ENCODE measurements at places on chromosomes 2 and 18.

GRCh38 chr18:55996717-55997116, 408.7 kb upstream of the TCF4 start:
- no peak overlapping the region for H3K27ac ChIP-seq
- DNase-seq, result no peak
- no peaks in the 10 kb centered on the region for H3K36me3 ChIP-seq
- no peaks in the 10 kb centered on the region for H3K27me3 ChIP-seq

DNA sequence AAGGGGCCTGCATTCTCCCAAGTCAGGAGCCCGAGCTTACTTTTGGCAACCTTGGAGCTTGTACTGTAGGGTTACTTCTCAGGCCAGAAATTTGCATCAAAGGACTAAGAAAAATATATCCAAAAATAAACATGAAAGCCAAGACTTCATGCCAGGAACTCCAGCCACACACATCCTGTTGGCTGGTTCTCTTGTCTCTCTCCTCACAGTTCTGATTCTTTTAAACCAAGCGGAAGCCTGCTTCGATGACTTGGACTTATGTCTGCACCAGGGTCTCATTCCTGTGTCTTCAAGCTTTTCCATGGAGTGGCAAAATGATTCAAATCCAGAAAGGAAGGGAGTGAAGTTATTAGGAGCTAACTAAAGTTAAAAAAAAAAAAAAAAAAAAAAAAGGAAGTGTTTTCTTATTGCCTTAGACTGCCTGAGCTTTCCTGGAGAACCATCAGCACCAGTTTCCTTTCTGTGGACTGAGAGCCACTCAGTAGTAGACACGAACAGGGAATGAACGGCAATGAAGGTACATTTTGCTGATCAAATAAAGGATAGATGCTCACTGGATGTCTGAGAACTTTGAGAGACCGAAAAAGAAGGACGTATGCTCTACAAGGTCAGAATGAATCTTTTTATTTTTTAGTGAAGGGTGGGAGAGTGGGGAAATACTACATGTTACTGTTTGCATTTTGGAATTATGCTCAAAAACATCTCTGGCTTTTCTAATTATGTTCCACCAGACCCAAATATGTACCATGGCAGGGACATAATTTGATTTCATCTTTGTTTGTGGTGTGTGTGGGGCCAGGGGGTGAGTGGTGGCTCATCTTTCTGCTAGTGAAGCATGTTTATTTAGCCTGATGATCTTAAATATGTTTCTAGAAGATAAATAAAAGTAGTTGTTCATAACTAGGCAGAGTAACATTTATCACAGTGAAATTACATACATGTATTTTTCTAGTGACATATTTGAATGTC, 86.0 kb downstream of the RAPGEF4 start:
- no peak overlapping the region for H3K4me3 ChIP-seq
- no peaks in the 10 kb centered on the region for H3K36me3 ChIP-seq
- DNase-seq, result no peak
- H3K27me3 ChIP-seq, result no peaks in the 10 kb centered on the region
- H3K4me1 ChIP-seq, result no peaks in the 10 kb centered on the region

DNA sequence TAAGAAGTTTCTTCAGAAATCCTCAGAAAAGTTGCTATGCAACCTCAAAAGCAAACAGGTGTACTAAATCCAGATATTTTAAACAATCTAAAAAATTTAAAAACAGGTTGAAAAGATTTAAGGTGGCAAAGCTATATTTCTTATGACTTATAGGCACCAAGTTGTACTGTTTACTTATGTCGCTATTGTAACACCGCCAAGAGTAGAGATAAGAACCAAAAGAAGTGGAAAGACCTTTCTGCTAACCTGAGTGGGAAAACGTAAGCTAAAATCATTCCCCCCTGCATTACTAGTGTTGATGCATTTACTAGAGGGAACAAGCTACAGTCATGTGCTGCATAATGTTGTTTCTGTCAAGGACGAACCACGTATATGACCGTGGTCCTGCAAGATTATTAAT, 83.1 kb downstream of the TRIP12 start:
- H3K27ac ChIP-seq, result no peak overlapping the region
- H3K36me3 ChIP-seq, result peaks cover 23% of the 10 kb centered on the region
- DNase-seq, result no peak
- H3K27me3 ChIP-seq, result no peaks in the 10 kb centered on the region

GRCh38 chr2:62404913-62405312, 101.1 kb downstream of the TMEM17 start:
- H3K27me3 ChIP-seq, result no peaks in the 10 kb centered on the region
- no peaks in the 10 kb centered on the region for H3K4me1 ChIP-seq
- no peak overlapping the region for H3K4me3 ChIP-seq
- DNase-seq, result no peak
- H3K36me3 ChIP-seq, result no peaks in the 10 kb centered on the region

DNA sequence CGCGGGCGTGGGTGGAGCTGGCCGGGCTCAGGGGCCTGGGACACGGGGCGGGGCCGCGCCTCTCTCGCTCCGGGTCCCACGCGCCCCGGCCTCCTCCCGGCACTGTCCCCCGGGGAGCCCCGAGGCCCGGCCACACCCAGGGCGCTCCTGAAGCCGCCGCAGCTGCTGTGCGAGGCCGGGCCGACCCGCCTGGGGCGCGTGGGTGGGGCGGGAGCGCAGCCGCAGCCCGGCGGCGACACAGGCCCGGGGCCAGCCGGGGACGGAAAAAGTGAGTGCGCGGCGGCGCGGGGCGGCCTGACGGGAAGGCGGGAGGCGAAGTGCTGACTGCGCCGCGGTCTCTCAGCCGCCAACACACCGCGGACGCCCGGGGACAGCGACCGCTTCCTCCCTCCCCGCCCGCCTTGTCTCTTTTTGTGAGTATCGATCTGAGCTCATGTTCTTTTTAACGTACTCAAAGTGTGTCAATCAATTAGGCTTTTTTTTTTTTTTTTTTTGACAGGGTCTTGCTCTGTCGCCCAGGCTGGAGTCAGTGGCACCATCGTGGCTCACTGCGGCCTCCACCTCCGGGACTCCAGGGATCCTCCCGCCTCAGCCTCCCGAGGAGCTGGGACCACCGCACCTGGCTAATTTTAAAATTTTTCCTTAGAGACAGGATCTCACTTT, 14.5 kb downstream of the PDCD1 start:
- peak overlapping the region; percentile 49 for H3K4me3 ChIP-seq
- H3K36me3 ChIP-seq, result no peaks in the 10 kb centered on the region
- no peaks in the 10 kb centered on the region for H3K27me3 ChIP-seq
- DNase-seq, result peak; percentile 34

GRCh38 chr2:67880291-67880761, 182.5 kb downstream of the C1D start:
- no peak for DNase-seq
- peaks cover 7% of the 10 kb centered on the region for H3K27me3 ChIP-seq
- H3K36me3 ChIP-seq, result no peaks in the 10 kb centered on the region
- H3K4me1 ChIP-seq, result no peaks in the 10 kb centered on the region
- H3K4me3 ChIP-seq, result no peak overlapping the region

- no peaks in the 10 kb centered on the region for H3K4me1 ChIP-seq
- no peak for DNase-seq
- H3K4me3 ChIP-seq, result no peak overlapping the region
- H3K27me3 ChIP-seq, result no peaks in the 10 kb centered on the region
- H3K27ac ChIP-seq, result no peak overlapping the region
- H3K36me3 ChIP-seq, result no peaks in the 10 kb centered on the region
Measured at GRCh38 chr18:50051288-50051687, 143.7 kb downstream of the MYO5B start.

- no peak overlapping the region for H3K4me3 ChIP-seq
- DNase-seq, result no peak
- no peak overlapping the region for H3K27ac ChIP-seq
Measured at GRCh38 chr2:3430740-3431490, 51.4 kb downstream of the TRAPPC12 start.

- peak overlapping the region; percentile 28 for H3K4me3 ChIP-seq
- peak overlapping the region; percentile 70 for H3K27ac ChIP-seq
- peaks cover 57% of the 10 kb centered on the region for H3K4me1 ChIP-seq
- peaks cover 19% of the 10 kb centered on the region for H3K36me3 ChIP-seq
Measured at GRCh38 chr18:79516441-79516931, 120.8 kb downstream of the NFATC1 start.

- no peaks in the 10 kb centered on the region for H3K4me1 ChIP-seq
- H3K36me3 ChIP-seq, result no peaks in the 10 kb centered on the region
- no peak overlapping the region for H3K27ac ChIP-seq
Measured at GRCh38 chr2:219698748-219699439, 71.5 kb downstream of the SLC4A3 start.

DNA sequence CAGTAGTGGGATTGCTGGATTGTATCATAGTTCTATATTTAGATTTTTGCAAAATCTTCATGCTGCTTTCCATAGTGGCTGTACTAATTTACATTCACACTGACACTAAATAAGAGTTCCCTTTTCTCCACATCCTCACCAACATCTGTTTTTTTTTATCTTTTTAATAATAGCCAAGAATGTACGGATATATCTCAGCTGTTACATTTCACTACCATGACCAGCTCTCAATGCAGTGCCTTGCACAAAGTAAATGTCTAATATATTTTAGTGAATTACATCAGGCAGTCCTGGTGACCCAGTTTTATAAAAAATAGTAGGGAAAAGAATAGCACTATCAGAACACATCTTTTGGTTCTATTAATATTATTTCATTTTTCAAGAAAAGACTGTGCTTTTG, 161.8 kb downstream of the LNPK start:
- no peak overlapping the region for H3K27ac ChIP-seq
- peaks cover 7% of the 10 kb centered on the region for H3K27me3 ChIP-seq
- no peak overlapping the region for H3K4me3 ChIP-seq
- DNase-seq, result no peak

DNA sequence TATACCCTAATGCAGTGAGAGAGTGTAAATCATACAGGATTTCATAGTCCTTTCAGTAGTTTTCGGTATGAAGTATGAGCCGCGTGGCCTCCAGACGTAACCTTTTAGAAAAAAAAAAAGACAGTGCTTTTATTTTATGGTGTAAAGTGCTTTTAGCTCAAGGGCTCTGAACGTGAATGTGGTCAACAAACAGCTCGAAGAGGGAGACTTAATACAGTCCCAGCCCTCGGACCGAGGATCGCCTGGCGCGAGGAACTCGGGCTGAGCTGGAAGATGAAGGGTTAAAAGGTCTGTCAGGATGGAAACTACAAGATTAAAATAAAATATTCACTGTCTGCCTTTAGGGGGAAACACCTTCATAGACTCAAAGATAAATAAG, 4.0 kb upstream of the BCL11A start:
- H3K27ac ChIP-seq, result no peak overlapping the region
- no peaks in the 10 kb centered on the region for H3K36me3 ChIP-seq
- DNase-seq, result no peak
- H3K4me3 ChIP-seq, result peak overlapping the region; percentile 26
- peaks cover 66% of the 10 kb centered on the region for H3K27me3 ChIP-seq
- peaks cover 46% of the 10 kb centered on the region for H3K4me1 ChIP-seq

GRCh38 chr2:112723547-112723940, 2.7 kb downstream of the NT5DC4 start:
- H3K36me3 ChIP-seq, result no peaks in the 10 kb centered on the region
- H3K27ac ChIP-seq, result no peak overlapping the region
- no peak overlapping the region for H3K4me3 ChIP-seq

DNA sequence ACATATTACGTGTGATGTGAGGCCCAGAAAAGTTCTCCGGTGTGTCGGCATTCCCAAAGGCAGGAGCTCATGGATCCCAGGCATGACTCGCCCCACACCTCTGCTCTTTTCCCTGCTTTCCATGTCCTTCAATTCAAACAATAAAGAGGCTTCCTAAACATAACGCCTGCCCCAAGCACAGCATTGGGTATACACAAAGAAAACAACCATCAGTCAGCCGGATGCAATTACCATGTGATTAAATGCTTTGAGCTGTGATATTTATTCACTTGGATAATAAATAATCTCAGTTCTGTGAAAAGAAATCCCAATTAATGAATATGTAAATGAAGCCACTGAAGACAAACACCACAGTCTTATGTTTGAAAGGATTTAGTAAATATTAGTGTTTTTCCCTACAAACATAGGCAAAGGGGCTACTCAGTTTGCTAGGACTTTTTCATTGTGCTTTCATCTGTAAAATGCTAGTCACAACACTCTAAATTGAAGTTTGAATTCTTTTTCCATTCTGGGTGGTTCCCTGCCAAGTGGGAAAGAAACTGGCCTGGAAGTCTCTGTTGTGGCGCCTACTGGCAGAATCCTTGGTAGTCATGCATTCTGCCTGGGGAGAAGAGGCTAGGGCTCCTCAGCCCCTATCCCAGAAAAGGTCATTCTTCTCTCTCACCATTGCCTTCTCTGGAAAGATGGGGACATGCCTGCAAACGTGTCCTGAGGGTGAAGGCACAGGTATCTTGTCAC, 144.7 kb downstream of the COL6A3 start:
- H3K4me1 ChIP-seq, result no peaks in the 10 kb centered on the region
- H3K4me3 ChIP-seq, result no peak overlapping the region
- no peaks in the 10 kb centered on the region for H3K36me3 ChIP-seq
- no peak overlapping the region for H3K27ac ChIP-seq

- no peak overlapping the region for H3K4me3 ChIP-seq
- H3K36me3 ChIP-seq, result peaks cover 62% of the 10 kb centered on the region
- no peaks in the 10 kb centered on the region for H3K27me3 ChIP-seq
- no peak overlapping the region for H3K27ac ChIP-seq
- DNase-seq, result no peak
Measured at GRCh38 chr2:238021327-238021726, 39.5 kb upstream of the SCLY start.

DNA sequence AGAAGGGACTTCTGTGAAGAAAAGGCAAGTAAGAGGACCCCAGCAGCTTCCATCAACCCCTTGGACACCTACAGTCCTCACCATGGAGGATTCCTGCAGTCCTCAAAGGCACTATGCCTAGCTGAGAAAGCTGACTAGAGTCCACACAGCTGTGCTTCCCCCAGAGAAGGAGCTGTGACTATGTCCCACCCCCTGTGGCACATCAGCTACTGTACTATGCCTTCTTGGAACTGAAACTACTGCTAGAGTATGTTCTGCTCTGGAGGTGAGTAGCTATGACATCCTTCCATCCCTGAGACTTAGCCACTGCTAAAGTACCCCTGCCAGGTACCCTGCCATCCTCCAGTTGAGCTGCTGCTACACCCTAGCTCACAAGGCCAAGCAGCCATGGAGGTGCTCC, 690.2 kb upstream of the CHAC2 start:
- H3K27ac ChIP-seq, result no peak overlapping the region
- H3K36me3 ChIP-seq, result no peaks in the 10 kb centered on the region
- no peak for DNase-seq
- no peaks in the 10 kb centered on the region for H3K27me3 ChIP-seq
- H3K4me3 ChIP-seq, result no peak overlapping the region

- no peak overlapping the region for H3K27ac ChIP-seq
- H3K4me3 ChIP-seq, result no peak overlapping the region
- no peak for DNase-seq
- H3K27me3 ChIP-seq, result no peaks in the 10 kb centered on the region
- peaks cover 6% of the 10 kb centered on the region for H3K4me1 ChIP-seq
Measured at GRCh38 chr2:206804326-206804725, 38.9 kb downstream of the FASTKD2 start.

- peak overlapping the region; percentile 82 for H3K4me3 ChIP-seq
- H3K27me3 ChIP-seq, result no peaks in the 10 kb centered on the region
Measured at GRCh38 chr2:55618275-55619055, 1.0 kb upstream of the PPP4R3B start.

- no peak overlapping the region for H3K27ac ChIP-seq
- H3K27me3 ChIP-seq, result no peaks in the 10 kb centered on the region
- no peak overlapping the region for H3K4me3 ChIP-seq
- H3K36me3 ChIP-seq, result no peaks in the 10 kb centered on the region
- DNase-seq, result no peak
Measured at GRCh38 chr2:142682528-142682927, 194.9 kb upstream of the KYNU start.

All from CD4-positive, alpha-beta T cell (primary cell).